ENCODE measurements at places on chromosomes 2 and 18.

DNA sequence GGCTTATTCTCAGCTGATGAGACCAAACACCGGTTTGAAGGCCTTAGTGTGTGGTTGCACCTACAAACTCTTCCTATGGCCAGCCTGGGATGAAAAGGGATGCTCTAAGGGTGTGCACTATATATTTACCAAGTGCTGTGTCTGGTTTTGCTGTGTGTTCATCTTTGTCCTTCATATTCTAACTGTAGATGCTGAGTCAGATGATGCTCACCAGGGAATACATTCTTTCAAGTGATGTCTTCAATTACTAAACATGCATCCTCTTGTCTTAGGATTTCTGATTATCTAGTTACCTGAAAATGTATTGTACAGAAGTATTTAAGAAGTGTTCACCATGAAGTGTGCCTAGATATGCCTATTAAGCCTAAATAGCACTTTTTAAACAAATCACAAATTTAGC lies 1111.6 kb upstream of the ZEB2 start:
- no peaks in the 10 kb centered on the region for H3K4me1 ChIP-seq
- H3K36me3 ChIP-seq: no peaks in the 10 kb centered on the region
- H3K27ac ChIP-seq: no peak overlapping the region
- no peaks in the 10 kb centered on the region for H3K27me3 ChIP-seq
- no peak for DNase-seq
- no peak overlapping the region for H3K4me3 ChIP-seq

DNA sequence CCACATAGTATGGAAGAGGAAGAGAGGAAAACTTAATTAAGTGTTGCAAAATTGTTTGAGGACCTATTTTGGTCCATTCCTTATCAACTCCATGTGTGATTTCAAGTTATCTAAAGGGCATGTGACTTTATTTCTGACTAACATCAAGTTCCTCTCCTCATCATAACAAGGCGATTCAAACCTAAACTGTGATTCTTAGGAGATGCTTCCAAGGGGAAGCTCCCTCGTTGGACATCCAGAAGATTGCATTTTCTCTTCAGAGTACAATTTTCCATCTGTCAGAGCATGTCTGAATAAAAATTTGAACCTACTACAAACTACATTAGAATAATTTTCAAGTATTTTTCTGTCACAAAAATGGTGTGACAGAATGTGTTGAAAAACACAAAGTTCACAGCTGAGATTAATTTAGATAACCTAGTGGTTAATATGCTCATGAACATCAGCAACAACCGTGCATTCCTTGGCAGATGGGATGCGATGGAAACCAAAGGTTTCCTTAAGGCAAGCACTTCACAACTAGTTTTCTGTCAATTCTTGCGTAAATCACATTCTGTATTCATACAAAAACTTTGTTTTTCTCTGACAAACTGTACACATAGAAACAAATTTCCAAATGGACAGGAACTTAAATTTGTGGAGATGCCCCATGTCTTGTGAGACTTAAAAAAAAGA lies 4.2 kb downstream of the SFT2D3 start:
- H3K27ac ChIP-seq: no peak overlapping the region
- H3K36me3 ChIP-seq: peaks cover 11% of the 10 kb centered on the region
- DNase-seq: no peak
- no peaks in the 10 kb centered on the region for H3K27me3 ChIP-seq

DNA sequence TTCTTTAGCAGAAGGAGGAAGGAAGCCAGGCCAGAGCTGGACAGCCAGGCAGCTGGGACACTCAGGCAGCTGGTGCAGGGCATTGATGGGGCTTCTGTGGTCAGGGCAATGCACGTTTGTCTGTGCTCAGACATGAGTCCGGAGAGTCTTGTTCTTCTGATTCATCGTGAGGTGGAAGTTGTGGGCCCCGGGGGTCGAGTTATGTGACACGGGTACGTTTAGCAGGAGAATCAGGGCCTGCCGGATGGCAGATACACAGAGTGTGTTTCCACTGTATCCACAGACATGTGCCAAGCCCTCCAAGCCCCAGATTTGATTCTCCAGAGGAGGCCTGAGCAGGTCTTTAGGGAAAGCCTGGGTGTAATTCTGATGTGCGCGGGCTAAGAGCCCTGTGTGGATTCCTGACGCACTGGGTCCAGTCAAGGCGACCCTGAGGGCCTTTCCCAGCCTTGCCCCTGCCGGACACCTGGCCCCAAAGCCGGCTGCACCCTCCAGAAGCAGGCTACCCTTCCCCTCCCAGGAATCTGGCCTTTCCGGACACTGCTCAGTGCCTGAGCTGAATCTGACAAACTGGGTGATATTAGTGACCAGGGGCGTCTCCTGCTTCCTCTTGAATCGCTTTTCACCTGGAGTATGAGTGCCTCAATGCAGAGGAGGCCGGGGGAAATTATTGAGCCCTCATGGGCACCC lies 10.1 kb downstream of the ARHGEF4 start:
- no peak overlapping the region for H3K27ac ChIP-seq
- no peak overlapping the region for H3K4me3 ChIP-seq
- no peaks in the 10 kb centered on the region for H3K36me3 ChIP-seq
- H3K4me1 ChIP-seq: no peaks in the 10 kb centered on the region

GRCh38 chr2:157056200-157056676 lies 201.3 kb upstream of the GALNT5 start:
- no peaks in the 10 kb centered on the region for H3K36me3 ChIP-seq
- peak overlapping the region; percentile 40 for H3K27ac ChIP-seq
- no peaks in the 10 kb centered on the region for H3K27me3 ChIP-seq
- peaks cover 28% of the 10 kb centered on the region for H3K4me1 ChIP-seq
- no peak overlapping the region for H3K4me3 ChIP-seq

DNA sequence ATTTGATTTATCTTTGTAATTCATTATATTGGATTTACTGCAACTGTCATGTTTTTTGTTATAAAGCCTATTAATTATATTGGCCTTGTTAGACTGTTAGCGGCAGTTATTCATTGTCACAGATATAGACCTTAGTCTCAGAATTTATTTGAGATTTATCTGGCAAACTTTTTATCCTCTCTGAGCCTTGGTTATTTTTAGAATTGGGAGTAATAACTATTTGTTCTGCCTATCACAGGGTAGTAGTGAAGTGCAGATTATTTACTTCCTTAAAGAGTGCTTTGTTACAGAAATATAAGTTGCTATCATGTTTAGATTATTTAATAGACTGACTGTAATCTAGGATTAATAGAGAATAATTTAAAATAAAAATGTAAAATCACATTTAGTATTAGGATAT lies 41.9 kb downstream of the AGPS start:
- no peaks in the 10 kb centered on the region for H3K36me3 ChIP-seq
- DNase-seq: no peak
- no peak overlapping the region for H3K27ac ChIP-seq
- H3K4me3 ChIP-seq: no peak overlapping the region
- H3K4me1 ChIP-seq: no peaks in the 10 kb centered on the region
- no peaks in the 10 kb centered on the region for H3K27me3 ChIP-seq

DNA sequence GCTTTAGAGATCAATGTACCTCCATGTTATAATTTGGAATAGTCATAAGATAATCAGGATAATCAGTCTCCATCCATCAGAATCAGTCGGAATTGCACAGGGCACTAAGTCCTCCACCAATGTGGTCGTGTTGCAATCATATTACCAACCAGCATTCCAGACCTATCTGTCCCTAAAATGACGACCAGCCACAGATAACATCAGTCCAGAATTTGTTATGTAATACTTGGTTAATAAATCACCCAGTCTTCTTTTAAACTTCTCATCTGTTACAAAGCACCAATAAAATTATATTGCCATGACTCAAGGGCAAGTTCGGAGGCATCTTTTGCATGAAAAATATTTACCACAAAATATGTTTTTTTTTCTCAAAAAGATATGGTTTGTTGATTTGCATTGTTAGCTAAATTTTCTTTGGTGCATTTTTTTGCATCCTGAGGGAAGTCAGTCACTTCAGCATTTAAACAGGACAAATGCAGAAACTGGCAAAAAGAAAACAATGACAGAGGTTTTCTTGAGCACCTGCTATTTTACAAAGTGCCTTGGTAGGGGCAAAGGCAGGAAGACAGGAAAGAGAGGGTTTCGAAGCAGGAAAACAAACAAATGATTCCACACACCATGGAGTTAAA lies 29.3 kb downstream of the PIEZO2 start:
- peaks cover 11% of the 10 kb centered on the region for H3K27me3 ChIP-seq
- H3K4me1 ChIP-seq: no peaks in the 10 kb centered on the region
- no peak overlapping the region for H3K4me3 ChIP-seq
- H3K36me3 ChIP-seq: no peaks in the 10 kb centered on the region

DNA sequence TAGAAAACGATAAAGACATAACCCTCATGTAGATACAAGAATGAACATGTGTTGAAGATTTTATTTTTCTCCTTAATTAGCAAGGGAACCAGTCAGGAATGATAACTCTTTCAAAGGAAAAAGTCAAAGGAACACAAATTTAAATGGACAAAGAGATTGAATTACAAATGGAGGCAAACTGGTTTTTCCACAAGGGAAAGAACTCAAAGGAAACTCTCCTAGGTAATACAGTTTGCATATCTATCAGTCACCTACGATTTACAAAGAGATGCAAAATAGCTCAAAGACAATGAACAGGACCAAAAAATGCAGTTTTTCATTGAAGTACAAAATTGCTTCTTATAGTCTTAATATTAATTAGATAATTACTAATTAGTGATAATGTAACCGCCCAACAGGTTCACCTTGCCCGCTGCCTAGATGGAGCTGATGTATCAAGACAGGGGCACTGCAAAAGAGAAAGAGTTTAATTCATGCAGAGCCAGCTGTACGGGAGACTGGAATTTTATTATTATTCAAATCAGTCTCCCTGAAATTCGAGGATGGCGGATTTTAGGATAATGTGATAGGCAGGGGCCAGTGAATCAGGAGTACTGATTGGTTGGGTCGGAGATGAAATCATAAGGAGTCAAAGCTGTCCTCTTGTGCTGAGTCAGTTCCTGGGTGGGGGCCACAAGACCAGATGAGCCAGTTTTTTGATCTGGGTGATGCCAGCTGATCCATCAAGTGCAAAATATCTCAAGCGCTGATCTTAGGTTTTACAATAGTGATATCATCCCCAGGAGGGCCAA lies 151.0 kb downstream of the TMEM17 start:
- no peaks in the 10 kb centered on the region for H3K27me3 ChIP-seq
- H3K4me1 ChIP-seq: no peaks in the 10 kb centered on the region
- no peak overlapping the region for H3K27ac ChIP-seq

GRCh38 chr2:152223977-152224376 lies 48.4 kb upstream of the STAM2 start:
- no peaks in the 10 kb centered on the region for H3K4me1 ChIP-seq
- H3K4me3 ChIP-seq: no peak overlapping the region
- H3K27ac ChIP-seq: no peak overlapping the region
- DNase-seq: no peak
- H3K36me3 ChIP-seq: no peaks in the 10 kb centered on the region

DNA sequence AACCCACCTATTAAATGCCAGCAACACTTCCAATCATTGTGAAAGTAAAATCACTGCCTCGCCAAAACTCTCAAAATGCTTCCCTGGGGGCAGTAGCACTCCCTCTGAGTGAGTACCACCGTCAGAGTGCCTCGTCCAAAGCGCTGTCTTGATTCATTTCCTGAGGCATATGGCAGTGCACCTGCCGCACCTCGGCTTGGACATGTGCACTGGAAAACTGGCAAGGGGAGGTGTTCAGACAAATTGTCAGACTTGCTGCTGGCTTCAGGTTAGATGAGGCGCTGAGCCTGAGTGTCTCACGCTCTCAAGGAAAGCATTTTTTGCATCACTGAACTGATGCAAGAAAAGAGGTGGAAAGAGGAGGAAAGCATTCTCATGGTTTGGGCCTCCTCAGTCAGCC lies 132.8 kb downstream of the ATL2 start:
- H3K4me1 ChIP-seq: peaks cover 6% of the 10 kb centered on the region
- H3K27me3 ChIP-seq: no peaks in the 10 kb centered on the region
- H3K4me3 ChIP-seq: no peak overlapping the region
- H3K27ac ChIP-seq: no peak overlapping the region
- DNase-seq: no peak
